SHP77 treated with DMSO at 0.1 percent for 48 hours (cell line): ENCODE measurements at places on chromosomes 3 and 15.

DNA sequence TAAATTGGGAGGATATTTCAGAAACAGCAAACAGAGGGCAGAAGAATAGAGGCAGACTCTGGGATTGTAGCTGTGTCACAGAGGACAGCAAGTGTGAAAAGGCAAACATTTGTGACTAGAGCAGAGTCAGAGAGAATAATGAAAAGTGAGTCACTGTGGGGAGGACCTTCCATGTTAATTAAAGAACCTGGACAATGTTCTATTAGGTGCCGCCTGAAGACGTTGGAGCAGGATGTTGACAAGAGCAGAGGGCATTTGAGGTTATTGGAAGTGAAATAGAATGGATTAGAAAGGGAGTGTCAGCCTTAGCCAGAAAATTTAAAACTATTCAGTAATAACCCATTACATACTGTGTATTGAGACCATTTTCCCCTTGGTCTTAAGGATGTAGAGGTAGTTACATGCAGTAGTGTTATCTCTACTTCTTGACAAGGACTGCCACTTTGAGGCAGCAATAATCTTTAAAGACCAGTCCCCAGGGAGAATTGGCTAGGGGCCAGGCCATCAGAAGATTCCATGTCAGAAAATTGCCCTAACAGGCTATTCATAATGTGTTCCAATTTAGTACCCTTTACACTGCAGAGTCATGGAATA, 5.8 kb downstream of the ACKR2 start:
- no peak for DNase-seq

DNA sequence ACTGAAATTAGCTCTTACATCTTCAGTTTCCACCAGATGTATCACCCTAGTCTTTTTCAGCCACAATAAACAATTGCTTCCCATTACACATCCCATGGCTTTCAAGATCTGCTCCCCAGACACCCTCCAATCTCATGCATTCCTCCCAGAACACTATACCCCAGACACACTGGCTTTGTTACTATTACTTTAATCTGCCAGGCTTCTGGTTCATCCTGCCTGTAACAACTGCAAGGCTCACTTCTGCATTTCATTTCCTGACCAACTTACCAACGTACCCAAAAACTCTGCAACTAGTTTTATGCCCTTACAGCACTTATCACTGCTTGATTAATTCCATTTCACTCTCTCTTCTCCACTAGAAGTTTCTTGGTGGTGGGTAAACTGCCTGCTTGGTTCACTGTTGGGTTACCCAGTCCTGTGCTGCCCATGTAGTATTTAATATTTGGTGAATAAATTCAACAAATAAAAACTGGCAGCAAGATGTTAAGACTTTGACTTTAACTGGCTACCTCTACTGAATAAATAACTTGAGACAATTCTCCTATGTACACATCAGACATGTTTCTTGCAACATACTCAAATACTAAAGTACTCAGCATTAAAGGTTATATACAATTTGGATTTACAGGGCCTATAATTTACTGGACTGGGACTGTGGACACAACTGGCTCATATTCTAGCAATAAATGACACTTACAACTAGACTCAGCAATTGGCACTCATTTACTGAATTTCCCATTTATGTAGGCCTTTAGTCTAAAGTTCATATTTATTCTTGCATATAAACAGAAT, 2.7 kb downstream of the RPL22L1 start:
- no peak for DNase-seq

- no peak for DNase-seq
Measured at GRCh38 chr3:133744241-133744640, 2.0 kb upstream of the TF start.

DNA sequence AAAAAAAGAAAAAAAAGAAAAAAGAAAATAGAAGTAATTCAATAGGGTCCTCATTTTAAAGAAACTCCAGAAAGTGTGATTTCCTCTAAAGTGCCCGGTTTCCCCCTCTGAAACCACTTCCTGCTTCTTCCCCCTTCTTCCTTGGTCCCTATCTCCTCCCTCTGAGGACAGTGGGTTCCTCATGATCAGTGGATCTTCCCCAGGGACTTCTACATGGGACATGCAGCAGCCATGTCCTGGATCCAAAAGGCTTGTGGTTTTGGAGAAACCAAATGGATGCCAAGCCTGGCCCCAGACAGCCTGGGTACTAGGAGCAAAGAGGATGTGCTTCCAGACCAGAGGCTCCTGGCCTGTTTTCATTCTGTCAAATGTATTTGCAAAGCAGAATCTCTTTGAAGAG, 26.6 kb upstream of the SMAD6 start:
- no peak for DNase-seq

- no peak for DNase-seq
Measured at GRCh38 chr3:22585911-22586310, 617.2 kb upstream of the UBE2E2 start.

DNA sequence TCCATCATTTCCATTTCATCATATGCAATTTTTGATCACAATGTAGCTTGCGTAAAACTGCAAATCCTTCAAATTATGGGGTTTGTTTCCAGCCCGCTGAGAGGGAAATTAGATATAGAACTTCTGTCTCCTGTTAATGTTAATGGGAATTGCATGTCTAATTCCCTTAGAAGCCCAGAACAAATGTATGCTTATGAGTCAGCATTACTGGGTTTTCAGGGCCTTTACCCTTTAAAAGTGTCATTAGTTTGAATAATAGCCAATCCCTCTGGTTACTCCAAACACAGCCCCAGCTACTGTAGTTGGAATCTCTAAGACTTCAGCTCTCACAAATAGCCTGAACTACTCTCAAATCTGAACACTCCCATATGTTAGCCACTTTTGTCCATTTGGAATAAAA, 439.4 kb downstream of the C3orf38 start:
- no peak for DNase-seq

DNA sequence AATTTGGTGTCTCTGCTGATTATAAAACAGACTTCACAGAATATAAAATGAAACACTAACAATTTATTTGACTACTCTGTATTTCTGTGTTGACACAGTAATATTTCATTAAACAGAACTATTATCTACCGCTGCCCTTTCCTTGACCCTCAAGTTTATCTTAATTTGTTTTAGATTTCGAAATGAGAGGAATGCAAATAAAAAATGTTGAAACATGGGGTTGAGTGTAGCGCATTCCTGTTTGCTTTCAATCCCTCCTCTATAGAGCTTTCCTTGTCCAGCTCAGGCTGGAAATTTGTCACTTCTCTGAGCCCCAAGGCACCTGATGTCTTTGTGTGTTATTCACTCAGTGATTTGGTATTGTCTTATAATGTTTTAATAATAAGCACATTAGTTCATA, 550.2 kb downstream of the ZBBX start:
- peak; percentile 82 for DNase-seq

GRCh38 chr3:54538346-54538745, 389.5 kb downstream of the LRTM1 start:
- DNase-seq: no peak

DNA sequence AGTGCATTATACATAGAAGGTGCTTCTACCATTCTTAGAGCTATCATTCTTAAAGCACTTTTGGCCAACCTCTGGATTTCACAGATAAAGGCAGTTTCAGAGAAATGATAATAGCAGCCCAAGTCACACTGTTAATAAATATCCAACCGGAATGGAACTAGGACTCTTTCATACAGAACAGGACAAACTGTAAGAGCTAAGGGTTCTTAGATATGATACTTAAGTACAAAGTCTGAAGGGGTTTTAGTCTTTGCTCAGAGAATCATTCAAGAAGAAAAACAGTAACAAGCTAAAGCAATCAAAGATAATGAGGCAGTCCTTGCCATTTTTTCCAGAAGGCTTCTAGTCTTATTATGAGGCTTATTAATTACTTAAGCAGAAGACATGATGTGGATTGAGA, 239.0 kb downstream of the ERC2 start:
- no peak for DNase-seq

DNA sequence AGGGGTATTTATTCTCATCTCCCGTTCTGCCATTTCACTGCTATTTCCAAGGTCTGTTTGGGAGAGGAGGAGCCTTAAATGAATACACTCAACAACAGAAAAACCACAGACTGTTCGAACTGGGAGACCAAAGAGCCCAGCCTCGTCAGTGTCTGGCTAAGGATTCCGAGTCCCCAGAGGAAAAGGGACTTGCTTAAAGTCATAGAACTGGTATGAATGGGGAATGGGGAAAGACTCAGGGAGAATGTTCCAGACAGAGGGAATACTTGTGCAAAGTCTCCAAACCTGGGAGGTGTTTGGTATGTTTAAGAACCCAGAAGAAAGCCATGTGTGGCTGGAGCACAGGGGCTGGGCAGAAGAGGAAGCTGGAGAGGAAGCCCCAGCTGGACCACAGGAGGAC, 46.9 kb downstream of the FAM43A start:
- DNase-seq: no peak

- no peak for DNase-seq
Measured at GRCh38 chr3:16300881-16301359, 35.9 kb downstream of the OXNAD1 start.

GRCh38 chr3:121914081-121914998, 20.1 kb downstream of the SLC15A2 start:
- DNase-seq: no peak

DNA sequence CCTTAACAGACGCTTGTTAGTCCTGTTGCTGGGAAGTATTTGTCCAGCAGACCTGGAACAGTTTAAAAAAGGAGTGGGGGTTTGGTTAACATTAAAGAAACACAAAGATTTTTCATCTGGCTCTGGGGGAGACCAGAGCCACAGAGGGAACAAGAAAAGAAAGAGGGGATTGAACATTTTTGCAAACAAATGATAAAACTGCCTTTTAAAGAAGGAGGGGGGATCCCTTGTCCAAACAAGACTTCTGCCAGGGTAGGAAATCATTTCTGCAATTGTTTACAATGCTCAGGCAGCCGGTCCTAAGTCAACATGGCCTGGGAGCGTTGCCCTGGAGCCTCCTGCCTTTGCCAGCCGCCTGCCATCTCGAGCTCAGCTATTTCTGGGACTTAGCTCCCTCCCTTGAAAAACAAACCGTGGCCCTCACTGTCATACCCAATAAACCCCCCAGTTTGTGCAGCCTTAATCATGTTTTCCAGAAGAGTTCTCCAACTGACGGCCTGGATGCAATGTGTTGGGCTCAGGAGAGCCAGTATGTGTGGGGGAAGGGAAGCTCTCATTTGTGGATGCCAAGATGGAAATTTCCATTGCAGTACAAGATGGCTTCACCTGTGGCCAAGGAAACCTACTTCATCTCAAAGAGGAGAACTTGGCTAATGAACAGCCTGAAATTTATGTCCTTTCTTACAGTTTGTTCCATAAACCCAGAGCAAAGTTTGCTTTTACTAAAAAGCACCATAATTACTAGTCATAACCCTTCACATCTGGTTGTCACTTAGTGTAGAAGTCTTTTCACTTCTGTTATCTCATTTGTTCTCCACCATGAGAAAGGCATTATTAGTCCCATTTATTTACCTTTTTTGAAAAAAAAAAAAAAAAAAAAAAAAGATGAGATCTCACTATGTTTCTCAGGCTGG, 75.9 kb upstream of the RNU6-1 start:
- peak; percentile 97 for DNase-seq

- DNase-seq: no peak
Measured at GRCh38 chr3:189982321-189982945, 138.3 kb downstream of the P3H2 start.

GRCh38 chr3:38126121-38126892, 10.6 kb downstream of the ACAA1 start:
- no peak for DNase-seq

DNA sequence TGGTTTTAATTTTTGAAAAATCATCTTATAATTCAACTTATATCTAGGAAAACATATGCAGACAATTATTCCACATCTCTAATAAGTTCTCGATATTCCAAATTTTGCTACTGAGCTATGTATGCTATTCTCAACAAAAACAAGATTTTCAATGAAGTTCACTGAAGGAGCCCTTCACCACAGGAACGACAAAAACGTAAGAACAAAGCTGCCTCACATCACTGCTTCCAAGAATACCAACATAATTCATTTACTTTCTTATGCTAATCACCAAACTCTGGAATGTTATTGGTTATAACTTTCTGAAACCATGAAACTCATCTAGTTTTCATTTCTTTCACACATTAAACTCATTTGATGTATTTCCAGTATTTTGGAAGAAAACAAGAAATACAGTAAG, 49.7 kb downstream of the GNB4 start:
- DNase-seq: no peak

DNA sequence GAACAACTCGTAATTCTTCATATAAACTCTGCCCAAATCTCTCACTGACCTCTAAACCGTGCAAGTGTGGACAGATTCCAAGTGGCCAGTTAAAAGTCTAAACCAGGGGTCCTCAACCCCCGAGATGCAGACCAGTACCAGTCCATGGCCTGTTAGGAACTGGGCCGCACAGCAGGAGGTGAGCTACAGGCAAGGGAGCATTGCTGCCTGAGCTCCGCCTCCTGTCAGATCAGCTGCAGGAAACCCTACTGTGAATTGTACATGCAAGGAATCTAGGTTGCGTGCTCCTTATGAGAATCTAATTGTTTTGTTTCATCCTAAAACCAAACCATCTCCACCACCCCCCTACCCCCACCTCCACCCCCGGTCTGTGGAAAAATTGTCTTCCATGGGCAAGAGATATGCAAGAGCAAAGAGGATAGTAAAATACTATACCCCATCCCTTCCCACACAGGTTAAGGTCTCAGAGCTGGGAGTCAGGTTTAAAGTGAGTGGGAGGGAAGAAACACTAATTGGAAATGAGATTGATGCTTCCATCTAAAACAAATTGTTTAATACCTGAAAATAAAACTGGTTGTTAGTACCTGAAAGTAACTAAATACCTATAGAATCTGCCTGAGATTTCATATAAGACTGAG, 54.0 kb downstream of the POLQ start:
- DNase-seq: no peak

GRCh38 chr3:172402090-172402489, 46.2 kb downstream of the GHSR start:
- no peak for DNase-seq

DNA sequence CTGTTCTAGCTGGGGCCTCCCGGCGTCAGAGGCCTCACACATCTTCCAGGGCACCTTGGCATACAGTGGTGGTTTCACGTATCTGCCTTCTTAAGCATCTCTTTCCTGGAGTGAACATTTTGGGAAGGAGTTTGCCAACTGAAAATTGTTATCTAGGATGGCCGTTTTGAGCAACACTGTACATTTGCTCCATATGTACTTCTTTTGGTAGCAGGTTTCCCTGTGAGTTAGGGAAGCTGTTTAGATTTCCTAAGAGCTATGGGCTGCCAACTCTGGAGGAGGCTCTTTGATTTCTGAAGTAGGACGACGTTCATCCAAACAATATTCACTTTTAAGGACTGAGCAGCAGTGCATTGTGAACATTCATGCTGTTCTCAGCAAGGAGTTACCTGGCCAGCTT, 665.9 kb downstream of the SQOR start:
- no peak for DNase-seq

- no peak for DNase-seq
Measured at GRCh38 chr15:74528876-74529275, 12.1 kb upstream of the ARID3B start.

- DNase-seq: no peak
Measured at GRCh38 chr3:110650741-110651140, 420.9 kb upstream of the NECTIN3 start.

- DNase-seq: no peak
Measured at GRCh38 chr3:63876260-63876659, 12.6 kb downstream of the ATXN7 start.

- DNase-seq: no peak
Measured at GRCh38 chr3:169299889-169300288, 363.6 kb downstream of the MECOM start.
